ENCODE measurements at places on chromosomes 7 and 10.

- H3K36me3 ChIP-seq, result no peaks in the 10 kb centered on the region
- H3K4me3 ChIP-seq, result no peak overlapping the region
- H3K27me3 ChIP-seq, result no peaks in the 10 kb centered on the region
- H3K4me1 ChIP-seq, result peaks cover 10% of the 10 kb centered on the region
- DNase-seq, result no peak
- no peak overlapping the region for H3K27ac ChIP-seq
Observed at GRCh38 chr10:61188691-61189090, 244.7 kb upstream of the RHOBTB1 start.

- H3K4me3 ChIP-seq, result no peak overlapping the region
- no peaks in the 10 kb centered on the region for H3K27me3 ChIP-seq
- peaks cover 2% of the 10 kb centered on the region for H3K4me1 ChIP-seq
- DNase-seq, result no peak
- no peak overlapping the region for H3K27ac ChIP-seq
Observed at GRCh38 chr10:89307269-89307577, 5.4 kb downstream of the IFIT2 start.

DNA sequence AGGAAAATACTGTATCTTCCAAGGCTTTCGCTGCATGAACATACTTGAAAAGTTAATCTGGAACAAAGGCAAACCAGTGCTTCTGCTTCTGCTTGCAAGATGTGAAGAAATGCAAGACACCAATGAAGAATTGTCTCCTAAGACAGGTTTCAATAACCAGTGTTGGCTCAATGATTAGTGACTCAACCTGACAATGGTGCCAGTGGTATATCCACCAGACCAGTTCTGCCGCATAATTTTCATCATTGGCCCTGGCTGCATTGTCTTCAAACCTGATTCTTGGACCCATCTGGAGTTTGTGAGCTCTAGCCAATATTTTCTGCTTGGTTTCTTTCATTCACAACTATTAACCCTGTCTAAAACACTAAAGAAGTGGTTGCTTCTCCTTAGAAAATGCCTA, 13.6 kb upstream of the STAMBPL1 start:
- peaks cover 24% of the 10 kb centered on the region for H3K4me1 ChIP-seq
- no peak overlapping the region for H3K4me3 ChIP-seq
- DNase-seq, result no peak
- H3K27ac ChIP-seq, result no peak overlapping the region

GRCh38 chr10:91313-91712, 42.2 kb upstream of the TUBB8 start:
- H3K36me3 ChIP-seq, result no peaks in the 10 kb centered on the region
- DNase-seq, result no peak
- no peak overlapping the region for H3K27ac ChIP-seq
- H3K4me1 ChIP-seq, result peaks cover 7% of the 10 kb centered on the region
- peaks cover 2% of the 10 kb centered on the region for H3K27me3 ChIP-seq

DNA sequence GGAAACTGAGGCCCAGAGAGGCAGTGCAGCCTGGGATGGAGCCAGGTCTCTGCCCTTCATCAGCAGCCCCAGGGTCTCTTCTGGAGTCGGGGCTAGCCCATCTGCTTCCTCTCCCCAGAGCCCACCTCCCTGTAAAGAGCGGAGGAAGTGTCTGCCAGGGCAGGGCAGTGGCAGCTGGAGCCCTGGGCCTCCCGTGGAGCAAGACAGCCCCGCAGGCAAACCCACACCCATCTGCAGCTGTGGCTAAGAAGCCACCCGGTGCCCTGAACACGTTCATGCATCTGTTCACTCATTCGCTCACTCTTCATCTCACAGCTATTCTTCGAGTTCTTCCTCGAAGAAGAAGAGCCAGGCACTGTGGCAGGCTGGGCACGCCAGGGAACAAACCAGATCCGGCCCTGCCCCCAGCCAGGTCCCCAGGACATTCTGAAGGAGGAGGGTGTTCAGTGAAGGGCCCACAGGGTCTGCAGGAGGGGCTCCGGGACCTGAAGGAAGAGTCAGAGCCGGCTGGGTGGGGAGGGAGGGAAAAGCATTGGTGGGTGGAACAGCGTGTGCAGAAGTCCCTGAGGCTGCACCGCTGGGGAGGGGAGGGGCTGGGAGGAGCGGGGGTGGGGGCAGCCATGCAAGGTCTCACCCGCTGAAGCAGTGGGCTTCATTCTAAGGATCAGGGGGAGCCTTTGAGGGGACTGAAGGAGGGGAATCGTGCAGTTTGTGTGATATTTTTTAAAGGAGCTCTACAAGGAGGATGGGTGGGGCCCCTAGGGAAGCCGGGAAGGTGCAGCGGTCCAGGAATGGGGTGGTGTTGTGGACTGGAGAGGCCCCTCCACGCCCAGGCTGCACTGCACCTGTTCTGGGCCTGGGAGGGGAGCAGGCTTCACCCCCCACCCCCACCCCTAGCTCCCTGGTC, 99.1 kb downstream of the UNCX start:
- no peak overlapping the region for H3K4me3 ChIP-seq
- H3K4me1 ChIP-seq, result no peaks in the 10 kb centered on the region
- no peaks in the 10 kb centered on the region for H3K36me3 ChIP-seq

GRCh38 chr7:126449611-126450268, 803.0 kb downstream of the GRM8 start:
- no peak overlapping the region for H3K27ac ChIP-seq
- no peaks in the 10 kb centered on the region for H3K27me3 ChIP-seq
- H3K4me1 ChIP-seq, result peaks cover 7% of the 10 kb centered on the region
- no peak overlapping the region for H3K4me3 ChIP-seq

DNA sequence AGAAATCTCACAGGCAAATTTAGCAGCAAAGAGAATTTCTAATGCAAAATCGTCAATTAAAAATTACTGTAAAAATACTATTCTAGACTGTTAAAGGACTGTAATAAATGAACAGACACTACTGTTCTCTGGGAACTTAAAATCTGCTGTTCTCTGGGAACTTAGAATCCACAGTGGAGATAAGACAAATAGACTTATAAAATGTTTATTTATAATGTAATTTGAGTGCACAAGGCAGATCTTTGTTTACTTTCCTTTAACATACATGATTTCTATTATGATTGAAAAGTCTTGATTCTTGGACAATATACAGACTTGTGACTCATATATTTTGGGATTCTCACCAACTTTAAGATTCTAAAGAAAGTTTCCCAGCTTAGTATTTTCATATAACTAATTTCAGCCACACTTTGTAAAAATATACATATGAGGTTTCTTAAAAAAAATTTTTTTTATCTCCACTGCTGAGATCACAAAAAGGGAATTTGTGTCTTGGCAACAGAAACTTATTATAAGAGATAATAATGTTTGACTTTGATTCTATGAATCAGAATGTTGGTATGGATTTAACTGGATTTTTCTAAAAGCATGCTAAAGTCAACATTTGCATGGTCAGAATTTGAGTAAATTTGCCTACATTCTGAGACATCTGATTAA, 166.3 kb upstream of the RHOBTB1 start:
- no peaks in the 10 kb centered on the region for H3K27me3 ChIP-seq
- H3K36me3 ChIP-seq, result no peaks in the 10 kb centered on the region
- DNase-seq, result peak; percentile 48
- H3K27ac ChIP-seq, result no peak overlapping the region
- H3K4me3 ChIP-seq, result no peak overlapping the region
- no peaks in the 10 kb centered on the region for H3K4me1 ChIP-seq

DNA sequence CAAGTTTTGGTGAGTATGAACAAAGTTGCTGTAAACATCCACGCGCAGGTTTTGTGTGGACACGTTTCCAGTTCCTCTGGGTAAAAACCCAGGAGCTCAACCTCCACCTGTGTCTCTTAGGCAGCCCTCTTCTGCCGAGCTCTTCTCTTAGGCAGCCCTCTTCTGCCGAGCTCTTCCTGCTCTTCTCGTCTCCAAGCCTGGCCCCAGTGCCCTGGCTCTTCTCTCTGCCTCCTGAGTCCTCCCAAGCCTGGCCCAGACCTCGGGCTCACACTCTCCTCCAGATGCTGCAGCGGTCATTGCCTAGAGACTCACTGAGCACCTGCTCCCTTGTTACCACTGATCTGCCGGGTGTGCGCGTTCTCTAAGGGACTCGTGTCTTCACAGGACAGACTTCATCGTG, 38.7 kb upstream of the BNIP3 start:
- H3K4me1 ChIP-seq, result peaks cover 3% of the 10 kb centered on the region
- H3K27ac ChIP-seq, result no peak overlapping the region
- H3K4me3 ChIP-seq, result no peak overlapping the region
- H3K36me3 ChIP-seq, result no peaks in the 10 kb centered on the region
- peaks cover 25% of the 10 kb centered on the region for H3K27me3 ChIP-seq

DNA sequence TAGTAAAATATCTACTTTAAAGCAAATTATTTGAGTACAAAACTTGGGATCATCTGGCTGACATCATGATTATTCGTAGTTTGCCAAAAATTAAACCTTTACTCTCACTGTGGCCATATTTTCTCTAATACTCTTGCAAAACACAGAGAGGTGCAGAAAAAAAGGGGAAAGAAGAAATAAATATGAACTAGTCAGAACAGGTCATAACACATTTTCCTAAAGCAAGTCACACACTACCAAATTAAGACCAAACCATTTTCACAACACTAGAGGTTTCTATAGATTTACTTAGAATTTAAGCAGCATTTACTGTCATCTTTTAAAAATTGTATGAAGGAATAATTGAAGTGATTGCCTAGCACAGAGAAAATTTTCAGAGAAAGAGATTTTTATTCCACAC, 726.1 kb downstream of the SORCS1 start:
- no peak for DNase-seq
- no peak overlapping the region for H3K4me3 ChIP-seq
- H3K36me3 ChIP-seq, result no peaks in the 10 kb centered on the region
- H3K27ac ChIP-seq, result no peak overlapping the region
- no peaks in the 10 kb centered on the region for H3K27me3 ChIP-seq

All from lung (tissue), 17 donors.